Suppressor macrophage treated with lipopolysaccharide for 1 hour (primary cell): ENCODE measurements at places on chromosomes 2 and 18.

GRCh38 chr2:120945832-120946499 lies 210.3 kb downstream of the GLI2 start:
- no peak for DNase-seq

DNA sequence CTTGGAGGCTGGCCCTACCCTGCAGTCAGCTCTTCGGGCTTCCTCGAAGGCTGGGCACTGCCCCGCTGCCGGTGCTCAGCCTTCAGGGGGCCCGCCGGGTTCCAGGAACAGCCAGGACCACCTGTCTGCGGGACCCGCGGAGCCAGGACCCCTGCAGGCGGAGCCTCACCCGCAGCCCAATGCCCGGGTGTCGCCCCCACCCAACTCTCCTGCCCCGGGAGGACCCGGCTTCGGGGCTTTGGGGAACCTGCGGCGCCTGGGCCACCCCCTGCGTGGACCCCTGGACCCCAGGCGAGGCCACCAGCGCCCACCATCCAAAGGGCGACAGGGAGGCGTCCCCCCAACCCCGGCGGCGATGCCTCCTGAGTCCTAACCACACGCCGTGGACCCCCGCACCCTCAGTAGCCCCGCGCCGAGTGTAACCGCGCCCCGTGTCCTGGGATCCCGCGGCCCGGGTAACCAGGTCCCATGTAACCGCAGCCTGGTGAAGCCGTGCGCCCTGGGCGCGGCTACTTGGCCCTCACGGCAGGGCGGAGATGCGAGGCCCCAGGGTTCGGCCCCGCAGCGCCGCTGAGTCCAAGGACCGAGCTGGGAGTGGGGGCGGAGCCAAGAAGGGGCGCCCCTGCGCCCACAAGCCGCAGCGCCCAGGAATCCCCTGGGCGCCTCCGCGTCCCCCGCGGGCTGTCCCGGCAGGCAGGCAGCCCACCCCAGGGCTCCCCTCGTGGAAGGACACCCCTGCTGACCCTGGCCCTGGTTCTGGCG lies 11.0 kb upstream of the UBE2F start:
- DNase-seq: peak; percentile 15

DNA sequence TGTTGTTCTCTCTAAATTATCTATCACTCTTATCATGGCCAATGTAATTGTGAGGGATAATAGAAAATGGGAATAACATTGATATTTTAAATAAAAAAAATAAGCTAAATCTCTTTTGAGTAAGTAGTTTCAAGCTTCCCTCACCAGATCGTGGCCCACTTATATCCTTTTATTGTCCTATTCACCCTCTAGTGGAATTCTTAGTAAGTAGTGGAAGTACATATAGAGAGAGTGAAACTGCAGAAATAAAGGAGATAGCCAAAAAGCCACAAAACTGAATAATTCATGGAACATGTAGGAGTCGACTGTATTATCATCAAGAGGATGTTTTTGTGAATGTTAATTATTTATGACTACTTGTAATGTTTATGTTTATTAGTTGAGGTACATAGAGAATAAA lies 66.1 kb upstream of the DTNA start:
- no peak for DNase-seq

DNA sequence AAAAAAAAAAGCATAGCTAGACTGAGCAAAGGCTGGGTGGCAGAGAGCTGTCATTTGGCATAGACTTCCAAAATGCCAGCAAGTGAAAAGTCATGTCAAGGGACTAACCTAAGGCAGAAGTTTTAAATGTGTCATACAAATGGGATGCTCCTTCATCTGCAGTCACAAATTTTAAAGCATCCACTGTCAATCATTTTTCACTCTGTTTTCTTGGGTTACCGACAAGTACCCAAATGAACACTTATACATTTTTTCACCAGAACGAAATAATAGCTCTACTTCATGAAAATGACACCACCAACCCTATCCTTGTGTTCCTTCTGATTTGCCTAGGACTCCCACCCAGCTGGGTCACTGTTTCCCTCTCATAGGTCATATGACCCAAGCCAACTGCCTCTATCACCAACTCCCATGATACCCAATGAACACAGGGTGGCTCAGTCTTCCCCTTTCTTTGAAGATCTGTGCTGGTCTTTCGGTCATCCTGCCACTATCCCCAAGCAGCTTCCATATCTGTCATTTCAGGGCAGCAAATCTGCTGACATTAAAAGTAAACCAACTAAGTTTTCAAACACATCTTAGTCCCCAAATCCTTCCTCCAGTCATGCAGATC lies 21.5 kb downstream of the KLF7 start:
- DNase-seq: peak; percentile 72
